ENCODE measurements at places on chromosomes 1 and 21. TPM values are rescaled to one million over a fixed set of nuclear protein-coding genes. Genes with fewer than 3 reads are reported as not detected.

- no peak for DNase-seq
Observed at GRCh38 chr1:178509414-178510007, 3.4 kb upstream of the TEX35 start.

GRCh38 chr1:27724961-27725373 lies 794 bp upstream of the FAM76A start:
- DNase-seq = no peak

- DNase-seq = no peak
Observed at GRCh38 chr1:238690415-238690814, 696.0 kb upstream of the CHRM3 start.

Gene FGGY
- 9.1 TPM for total RNA-seq

DNA sequence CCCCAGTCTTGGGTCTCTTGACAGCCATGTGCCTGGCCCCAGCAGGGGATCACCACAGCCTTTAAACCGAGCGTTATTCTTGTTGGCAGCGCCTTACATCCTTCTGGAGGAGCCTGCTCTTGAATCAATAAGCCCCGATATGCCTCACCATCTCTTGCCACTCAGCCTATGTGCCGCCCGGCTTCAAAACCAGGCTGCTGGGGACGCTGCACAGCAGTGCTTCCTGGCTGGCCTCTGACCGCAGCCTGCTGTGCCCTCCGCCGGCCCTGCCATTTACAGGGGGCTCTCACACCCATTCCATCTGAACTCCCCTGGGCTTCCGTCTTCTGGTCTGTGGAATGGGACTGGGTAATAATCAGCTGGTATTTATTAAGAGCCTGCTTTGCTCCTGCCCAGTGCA lies 3.0 kb upstream of the PEX10 start:
- no peak for DNase-seq

GRCh38 chr1:187985145-187985896 lies 1156.6 kb downstream of the PLA2G4A start:
- DNase-seq = no peak
